ENCODE measurements at places on chromosomes 4 and X.

DNA sequence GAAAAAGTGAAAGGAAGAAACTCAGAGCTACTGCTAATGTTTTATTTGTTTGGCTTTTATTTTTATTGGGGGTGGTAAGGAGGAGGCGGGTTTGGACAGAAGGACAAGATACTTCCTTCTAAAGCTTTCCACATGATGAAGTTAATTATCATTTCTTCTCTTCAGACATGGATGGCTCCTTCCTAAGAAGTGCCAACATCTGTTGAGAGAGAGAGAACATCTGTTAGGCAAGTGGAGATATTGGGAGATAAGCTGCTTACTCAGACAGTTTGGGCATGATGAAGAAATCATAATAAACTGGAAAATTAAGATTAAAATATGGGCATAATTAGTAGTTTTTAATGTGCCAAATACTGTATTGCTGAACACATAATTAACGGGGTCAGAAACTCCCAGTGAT is 535.7 kb upstream of the INTU start:
- no peak for DNase-seq

- no peak for DNase-seq
Measured at GRCh38 chr4:112206431-112206830, 25.2 kb upstream of the AP1AR start.

- DNase-seq, result no peak
Measured at GRCh38 chrX:4764888-4765287, 1051.4 kb upstream of the PRKX start.

GRCh38 chr4:55407119-55407518 is 11.4 kb downstream of the TMEM165 start:
- DNase-seq, result no peak

DNA sequence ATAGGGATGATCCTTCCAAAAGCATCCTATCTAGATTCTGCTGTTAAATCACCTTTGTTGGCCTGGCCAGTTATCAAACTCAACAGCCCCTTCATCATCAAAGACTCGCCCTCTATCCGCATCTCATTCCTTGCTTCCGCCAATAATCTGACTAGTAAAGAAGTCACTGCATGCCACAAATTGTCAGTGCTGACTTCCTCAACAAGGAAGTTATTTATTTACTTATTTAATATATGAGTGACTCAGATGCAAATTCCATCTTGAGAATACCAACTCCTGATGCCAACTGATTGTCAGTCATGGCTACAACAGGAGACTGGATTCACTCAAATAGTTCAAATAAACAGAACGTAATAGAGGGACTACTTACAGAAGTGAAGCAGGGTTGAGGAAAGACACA is 283.8 kb downstream of the TRIML1 start:
- no peak for DNase-seq

GRCh38 chrX:9746148-9746888 is 19.3 kb downstream of the GPR143 start:
- no peak for DNase-seq
